Memory B cell (primary cell): ENCODE measurements at places on chromosomes 3 and 15.

- DNase-seq, result no peak
These were observed 145.8 kb upstream of the THRB start for GRCh38 chr3:24640330-24640877.

DNA sequence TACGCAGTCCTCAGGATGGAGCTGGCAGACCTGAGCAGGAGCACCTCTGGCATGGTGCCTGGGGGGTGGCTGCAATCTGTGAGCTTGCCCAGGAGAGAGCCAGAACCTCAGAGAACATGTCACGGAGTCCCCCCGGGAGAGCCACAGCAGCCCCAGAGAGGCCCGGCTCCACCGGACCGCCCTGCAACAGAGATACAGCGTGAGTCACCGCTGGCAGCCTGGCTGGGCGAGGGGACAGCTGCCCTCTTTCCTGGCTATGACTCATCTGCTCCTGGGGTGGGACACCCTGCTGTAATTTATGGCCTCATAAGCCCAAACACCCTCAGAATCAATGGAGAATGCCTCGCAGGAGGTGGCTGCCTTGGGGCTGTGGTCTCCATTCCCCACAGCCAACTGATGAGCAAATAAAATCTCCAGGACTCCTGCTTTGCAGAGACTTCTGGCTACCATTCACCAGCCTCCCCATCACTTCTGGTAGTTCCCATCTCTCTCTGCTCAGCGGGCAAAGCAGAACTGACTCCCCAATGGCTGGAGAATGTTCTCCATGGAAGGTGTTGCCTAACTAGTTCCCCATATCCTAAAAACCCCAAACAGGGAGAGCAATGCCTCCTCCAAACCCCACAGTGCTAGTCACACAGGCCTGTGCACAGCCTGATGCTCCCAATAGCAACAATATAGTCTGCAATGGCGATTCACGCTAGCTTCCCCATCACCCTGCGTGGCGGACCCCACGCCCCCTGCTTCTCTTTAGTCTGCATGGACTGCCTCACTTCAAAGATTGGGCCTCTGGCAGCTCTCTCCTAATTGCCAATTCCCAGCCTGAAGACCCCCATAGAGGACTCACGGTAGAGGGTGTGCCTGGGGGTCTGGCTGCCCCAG, 21.6 kb downstream of the ACSBG1 start:
- DNase-seq, result no peak

DNA sequence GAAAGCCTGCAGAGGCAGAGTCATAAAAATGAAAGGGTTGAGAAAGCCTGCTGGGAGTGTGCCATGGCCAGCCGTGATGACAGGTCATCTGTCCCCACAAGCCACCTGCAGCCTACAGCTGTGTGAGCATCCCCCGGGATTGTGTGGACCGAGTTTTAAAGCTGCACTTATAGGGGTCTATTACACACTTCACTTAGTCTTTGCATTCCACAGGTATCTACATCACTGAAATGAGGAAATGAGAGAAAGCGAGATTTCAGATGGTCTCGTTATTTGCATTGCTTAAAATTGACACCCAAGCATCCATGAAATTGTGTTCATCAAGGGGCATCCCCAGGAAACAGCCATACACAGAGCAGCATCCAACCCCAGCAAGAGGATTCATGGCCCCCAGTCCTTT, 137.6 kb upstream of the TRIM42 start:
- no peak for DNase-seq

GRCh38 chr3:36525115-36525801, 145.0 kb downstream of the STAC start:
- no peak for DNase-seq
